ENCODE measurements at places on chromosomes 16 and 17. TPM values are rescaled to one million over a fixed set of nuclear protein-coding genes. Genes with fewer than 3 reads are reported as not detected.
A peak's percentile ranks its signal among the peaks of the same experiment; 100 is the strongest.

Gene CCDC182
- total RNA-seq = not detected

Gene NDRG4
- total RNA-seq = 5.6 TPM

Gene NRN1L
- 1.3 TPM for total RNA-seq

Gene CFDP1
- 80.9 TPM for total RNA-seq

Gene LRRC36
- 0.16 TPM for total RNA-seq

Gene SLC47A2
- total RNA-seq = 0.66 TPM

DNA sequence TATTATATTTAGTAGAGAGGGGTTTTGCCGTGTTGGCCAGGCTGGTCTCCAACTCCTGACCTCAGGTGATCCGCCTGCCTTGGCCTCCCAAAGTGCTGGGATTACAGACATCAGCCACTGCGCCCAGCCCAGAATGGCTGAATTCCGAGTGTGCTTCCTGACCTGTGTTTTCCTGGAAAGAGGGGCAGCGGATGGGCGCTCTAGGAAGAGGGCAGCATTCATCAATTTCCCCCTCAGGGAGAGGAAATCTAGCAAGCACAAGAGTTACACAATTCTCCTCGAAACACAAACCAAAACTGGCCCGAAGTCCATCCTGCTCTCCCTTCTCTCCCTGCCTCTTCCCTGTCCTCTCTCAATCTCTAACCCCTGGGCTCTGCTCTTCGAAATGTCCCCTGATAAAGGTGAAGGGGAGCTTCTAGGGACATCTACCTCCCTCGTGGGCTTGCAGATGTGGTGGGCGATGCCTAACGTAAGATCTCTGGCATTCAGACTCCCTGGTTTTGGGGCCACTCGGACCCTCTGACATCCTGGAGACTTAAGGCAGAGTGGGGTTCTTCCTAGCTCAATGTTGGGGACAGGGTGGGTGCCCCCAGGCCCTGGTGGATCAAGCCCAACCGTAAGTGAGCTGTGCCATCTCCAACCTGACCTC lies 1.0 kb downstream of the IL27 start:
- no peaks in the 10 kb centered on the region for H3K36me3 ChIP-seq
- no peak overlapping the region for H3K4me3 ChIP-seq
- peak overlapping the region; percentile 6 for H3K27ac ChIP-seq
- no peaks in the 10 kb centered on the region for H3K27me3 ChIP-seq
- H3K4me1 ChIP-seq = no peaks in the 10 kb centered on the region

DNA sequence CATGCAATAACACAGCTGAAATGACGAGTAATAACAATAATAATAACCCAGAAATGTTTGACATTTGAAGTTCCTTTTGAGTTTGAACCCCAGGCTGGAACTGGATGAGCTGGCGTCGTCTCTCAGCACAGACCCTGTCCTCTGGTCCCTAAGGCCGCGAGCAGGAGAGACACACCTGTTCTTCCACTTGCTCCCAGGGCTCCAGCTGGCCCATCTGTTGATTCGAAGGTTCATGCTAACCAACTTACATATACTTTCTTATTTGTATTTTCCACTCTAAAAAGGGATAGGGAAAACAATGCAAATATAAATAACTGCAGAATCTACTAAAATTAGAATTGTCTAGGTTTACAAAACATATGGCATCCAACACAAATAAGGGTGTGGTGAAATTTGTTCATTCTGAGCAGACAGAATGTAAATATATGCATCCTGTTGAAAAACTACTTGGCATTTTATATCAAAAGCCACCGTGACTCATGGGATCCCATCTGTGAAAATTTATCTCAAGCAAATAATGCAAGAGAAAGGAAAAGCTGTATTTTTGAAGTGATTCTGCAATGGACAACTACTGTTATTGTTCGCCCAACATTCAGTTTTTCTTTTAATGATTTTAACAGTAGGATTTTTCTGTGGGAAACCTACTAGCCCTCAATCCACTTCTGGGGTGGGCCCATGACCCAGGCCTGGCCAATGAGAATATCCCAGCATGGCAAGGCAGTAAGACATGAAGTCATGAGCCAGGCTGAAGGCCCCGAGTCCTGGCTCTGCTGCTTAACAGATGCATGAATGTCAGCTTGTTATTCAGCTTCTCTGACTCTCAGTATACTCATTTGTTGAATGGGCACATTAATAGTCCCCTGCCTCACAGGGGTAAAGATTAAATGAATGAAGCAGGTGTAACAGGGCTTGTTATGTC lies 13.2 kb upstream of the RGS9 start:
- no peaks in the 10 kb centered on the region for H3K36me3 ChIP-seq
- H3K4me1 ChIP-seq = no peaks in the 10 kb centered on the region

GRCh38 chr17:7781429-7781828 lies 52.6 kb upstream of the KDM6B start:
- H3K4me1 ChIP-seq = no peaks in the 10 kb centered on the region
- no peak for DNase-seq
- H3K27me3 ChIP-seq = no peaks in the 10 kb centered on the region
- H3K4me3 ChIP-seq = no peak overlapping the region
- no peaks in the 10 kb centered on the region for H3K36me3 ChIP-seq

- peaks cover 25% of the 10 kb centered on the region for H3K4me1 ChIP-seq
- H3K27ac ChIP-seq = peak overlapping the region; percentile 81
- DNase-seq = peak; percentile 75
- peak overlapping the region; percentile 53 for H3K4me3 ChIP-seq
- H3K36me3 ChIP-seq = no peaks in the 10 kb centered on the region
Measured at GRCh38 chr16:593406-593805, 3.5 kb downstream of the RAB40C start.

DNA sequence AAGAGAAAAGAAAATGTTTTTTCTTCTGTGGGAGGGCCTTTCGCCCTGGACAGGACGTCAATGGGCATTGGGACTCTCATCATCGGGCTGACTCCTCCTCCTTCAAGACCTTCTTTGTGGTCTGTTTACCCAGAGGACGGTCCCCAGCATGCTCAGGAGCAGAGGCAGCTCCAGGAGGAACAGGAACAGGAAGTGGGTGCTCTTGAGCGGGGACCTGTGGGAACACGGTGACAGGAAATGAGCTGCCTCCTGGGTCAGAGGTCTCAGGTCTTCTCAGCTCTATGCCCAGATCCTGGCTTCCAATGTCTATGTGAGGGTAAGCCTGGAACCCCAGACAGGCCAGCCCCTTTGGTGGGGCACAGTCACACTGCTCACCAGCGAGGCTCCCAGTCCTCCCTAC lies 12.2 kb downstream of the CD300LD start:
- no peak for DNase-seq
- no peaks in the 10 kb centered on the region for H3K36me3 ChIP-seq
- no peaks in the 10 kb centered on the region for H3K27me3 ChIP-seq
- no peak overlapping the region for H3K4me3 ChIP-seq
- no peak overlapping the region for H3K27ac ChIP-seq

- no peak overlapping the region for H3K4me3 ChIP-seq
- DNase-seq = no peak
- H3K36me3 ChIP-seq = no peaks in the 10 kb centered on the region
- no peaks in the 10 kb centered on the region for H3K27me3 ChIP-seq
- no peak overlapping the region for H3K27ac ChIP-seq
- H3K4me1 ChIP-seq = no peaks in the 10 kb centered on the region
Measured at GRCh38 chr16:81748476-81749198, 30.5 kb upstream of the PLCG2 start.

- no peaks in the 10 kb centered on the region for H3K4me1 ChIP-seq
- DNase-seq = no peak
- peak overlapping the region; percentile 85 for H3K27ac ChIP-seq
- no peaks in the 10 kb centered on the region for H3K27me3 ChIP-seq
- peak overlapping the region; percentile 74 for H3K4me3 ChIP-seq
- no peaks in the 10 kb centered on the region for H3K36me3 ChIP-seq
Measured at GRCh38 chr17:732902-733720, 715 bp downstream of the TLCD3A start.

DNA sequence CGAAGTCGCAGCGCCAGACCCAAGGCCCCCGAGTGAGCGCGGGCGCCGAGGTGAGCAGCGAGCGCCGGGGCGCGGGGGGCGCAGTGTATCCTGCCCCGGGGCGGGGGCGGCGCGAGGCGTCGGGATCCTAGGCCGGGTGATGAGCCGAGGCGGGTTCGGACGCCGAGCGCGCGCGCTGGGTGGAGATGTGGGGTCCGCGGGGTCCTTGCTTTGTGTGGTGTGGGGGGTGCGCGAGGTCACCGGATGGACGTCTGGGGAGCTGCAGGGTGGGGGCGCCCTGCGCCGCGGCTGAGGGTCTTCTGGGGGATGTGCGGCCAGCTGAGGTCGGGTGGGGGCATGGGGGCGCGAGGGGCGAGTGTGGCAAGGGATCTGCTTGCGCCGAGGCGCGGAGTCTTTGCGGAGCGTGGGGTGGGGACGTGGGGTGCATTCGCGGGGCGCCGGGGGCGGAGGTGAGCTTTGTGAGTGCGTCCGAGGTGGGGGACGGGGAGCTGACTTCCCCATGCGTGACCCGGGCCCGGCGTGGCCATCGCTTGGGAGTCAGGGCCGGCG lies 560 bp downstream of the RAI1 start:
- DNase-seq = no peak
- no peaks in the 10 kb centered on the region for H3K27me3 ChIP-seq
- peak overlapping the region; percentile 96 for H3K4me3 ChIP-seq
- peaks cover 28% of the 10 kb centered on the region for H3K4me1 ChIP-seq

- H3K27me3 ChIP-seq = peaks cover 3% of the 10 kb centered on the region
- no peaks in the 10 kb centered on the region for H3K4me1 ChIP-seq
- no peaks in the 10 kb centered on the region for H3K36me3 ChIP-seq
- peak overlapping the region; percentile 60 for H3K4me3 ChIP-seq
- H3K27ac ChIP-seq = peak overlapping the region; percentile 71
- no peak for DNase-seq
Measured at GRCh38 chr17:81018044-81018802, 16.7 kb upstream of the BAIAP2 start.

GRCh38 chr16:87653234-87653633 lies 50.9 kb downstream of the JPH3 start:
- H3K4me3 ChIP-seq = no peak overlapping the region
- H3K27ac ChIP-seq = no peak overlapping the region

- H3K27me3 ChIP-seq = no peaks in the 10 kb centered on the region
- no peak overlapping the region for H3K27ac ChIP-seq
- no peaks in the 10 kb centered on the region for H3K36me3 ChIP-seq
- DNase-seq = no peak
- no peak overlapping the region for H3K4me3 ChIP-seq
- H3K4me1 ChIP-seq = no peaks in the 10 kb centered on the region
Measured at GRCh38 chr16:58389724-58390123, 2.5 kb upstream of the GINS3 start.

- no peaks in the 10 kb centered on the region for H3K4me1 ChIP-seq
- H3K27me3 ChIP-seq = no peaks in the 10 kb centered on the region
- no peak overlapping the region for H3K4me3 ChIP-seq
- no peak for DNase-seq
- H3K27ac ChIP-seq = no peak overlapping the region
Measured at GRCh38 chr17:10439816-10440215, 18.1 kb upstream of the MYH8 start.

DNA sequence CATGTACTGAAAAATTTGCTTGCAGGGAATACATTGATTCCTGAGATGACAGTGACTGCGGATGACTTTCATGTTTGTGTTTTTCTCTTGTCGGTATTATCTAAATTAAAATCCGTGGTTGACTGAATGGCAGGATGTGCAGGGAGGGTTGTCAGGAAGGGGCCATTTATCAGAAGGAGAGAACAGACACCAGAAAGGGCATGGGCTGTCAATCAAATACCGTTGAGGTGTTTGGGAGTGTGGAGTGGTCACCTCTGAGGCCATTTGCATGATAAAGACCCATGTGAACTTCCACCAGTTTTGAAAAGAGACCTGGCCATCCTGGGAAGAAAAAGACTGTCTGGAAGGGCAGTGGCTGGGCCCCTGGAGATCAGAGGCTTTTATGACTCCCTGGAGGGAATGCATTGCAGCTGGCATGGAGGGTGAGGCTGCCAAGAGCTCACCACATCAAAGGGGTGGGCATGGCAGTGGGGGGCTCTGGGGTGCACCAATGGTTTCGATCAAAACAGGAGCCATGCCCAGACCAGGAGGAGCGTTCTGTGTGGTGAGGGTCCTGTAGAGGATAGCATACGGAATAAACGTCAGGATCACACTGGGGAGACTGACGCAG lies 67.1 kb downstream of the CYLD start:
- H3K27me3 ChIP-seq = no peaks in the 10 kb centered on the region
- no peak overlapping the region for H3K4me3 ChIP-seq
- no peak for DNase-seq
- H3K36me3 ChIP-seq = no peaks in the 10 kb centered on the region
- no peak overlapping the region for H3K27ac ChIP-seq

- H3K4me3 ChIP-seq = no peak overlapping the region
- no peaks in the 10 kb centered on the region for H3K27me3 ChIP-seq
- no peak overlapping the region for H3K27ac ChIP-seq
- H3K4me1 ChIP-seq = no peaks in the 10 kb centered on the region
- no peak for DNase-seq
Measured at GRCh38 chr17:62616993-62617893, 10.2 kb upstream of the MRC2 start.

GRCh38 chr17:18362698-18363100 lies 651 bp downstream of the SHMT1 start:
- DNase-seq = no peak
- peak overlapping the region; percentile 82 for H3K4me3 ChIP-seq
- H3K27me3 ChIP-seq = no peaks in the 10 kb centered on the region
- H3K27ac ChIP-seq = peak overlapping the region; percentile 72
- H3K36me3 ChIP-seq = no peaks in the 10 kb centered on the region
- peaks cover 4% of the 10 kb centered on the region for H3K4me1 ChIP-seq

DNA sequence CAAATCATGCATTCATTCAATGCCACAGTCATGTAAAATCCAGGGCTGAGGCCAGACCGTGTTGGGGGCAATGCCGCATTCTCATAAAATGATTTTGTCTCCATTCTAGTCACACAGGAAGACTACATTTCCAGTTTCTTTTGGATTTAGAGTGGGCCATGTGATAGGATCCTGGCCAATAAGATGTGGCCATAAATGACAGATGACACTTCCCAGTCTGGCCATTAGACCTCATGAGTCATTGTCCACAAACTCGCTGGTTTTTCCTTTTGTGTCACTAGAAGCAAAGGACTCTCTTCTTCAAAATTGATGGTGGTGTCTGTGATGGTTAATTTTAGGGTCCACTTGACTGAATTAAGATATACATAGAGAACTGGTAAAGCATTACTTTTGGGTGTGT lies 352.3 kb downstream of the UTP18 start:
- H3K4me1 ChIP-seq = no peaks in the 10 kb centered on the region
- H3K36me3 ChIP-seq = no peaks in the 10 kb centered on the region
- no peak overlapping the region for H3K4me3 ChIP-seq
- DNase-seq = no peak
- no peaks in the 10 kb centered on the region for H3K27me3 ChIP-seq

DNA sequence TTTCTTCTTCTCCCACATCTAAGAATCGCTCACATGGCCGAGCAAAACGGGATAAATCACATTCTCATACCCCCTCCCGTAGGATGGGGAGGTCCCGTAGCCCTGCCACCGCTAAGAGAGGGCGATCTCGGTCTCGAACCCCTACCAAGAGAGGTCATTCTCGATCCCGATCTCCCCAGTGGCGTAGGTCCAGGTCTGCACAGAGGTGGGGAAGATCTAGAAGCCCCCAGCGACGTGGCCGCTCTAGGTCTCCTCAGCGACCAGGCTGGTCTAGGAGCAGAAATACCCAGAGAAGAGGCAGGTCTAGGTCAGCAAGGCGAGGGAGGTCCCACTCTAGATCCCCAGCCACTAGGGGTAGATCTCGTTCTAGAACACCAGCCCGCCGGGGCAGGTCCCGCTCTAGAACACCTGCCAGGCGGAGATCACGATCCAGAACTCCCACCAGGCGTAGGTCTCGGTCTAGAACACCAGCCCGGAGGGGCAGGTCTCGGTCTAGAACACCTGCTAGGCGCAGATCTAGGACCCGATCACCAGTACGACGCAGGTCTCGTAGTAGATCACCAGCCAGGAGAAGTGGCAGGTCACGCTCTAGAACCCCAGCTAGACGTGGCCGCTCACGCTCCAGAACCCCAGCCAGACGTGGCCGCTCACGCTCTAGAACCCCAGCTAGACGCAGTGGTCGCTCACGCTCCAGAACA lies 9.6 kb downstream of the SRRM2 start:
- no peak overlapping the region for H3K4me3 ChIP-seq
- H3K27ac ChIP-seq = no peak overlapping the region

Data from breast epithelium (tissue), 4 donors.